ENCODE measurements at places on chromosomes 11 and 22.
A peak's percentile ranks its signal among the peaks of the same experiment; 100 is the strongest.

DNA sequence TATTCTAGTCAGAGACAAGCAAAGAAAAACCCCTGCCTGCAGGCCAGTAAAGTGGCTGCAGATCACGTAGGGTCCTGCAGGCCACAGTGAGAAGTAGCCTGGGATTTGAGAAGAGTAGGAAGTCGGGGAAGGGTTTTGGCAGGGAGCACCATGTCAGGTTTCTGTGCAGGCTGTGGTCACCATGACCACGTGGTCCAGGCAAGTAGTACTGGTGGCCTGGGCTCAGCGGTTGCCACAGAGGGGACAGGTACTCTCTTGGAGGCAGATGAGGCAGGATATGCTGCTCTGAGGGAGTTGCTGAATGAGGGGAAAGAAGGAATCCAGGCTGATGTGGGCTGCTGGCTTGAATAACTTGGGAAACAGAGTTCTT, 46.5 kb downstream of the PISD start:
- DNase-seq = peak; percentile 41

- DNase-seq = no peak
These were observed 173.3 kb downstream of the CADM1 start for GRCh38 chr11:115330684-115331482.

- no peak for DNase-seq
These were observed 12.6 kb downstream of the MMP10 start for GRCh38 chr11:102767800-102768199.

DNA sequence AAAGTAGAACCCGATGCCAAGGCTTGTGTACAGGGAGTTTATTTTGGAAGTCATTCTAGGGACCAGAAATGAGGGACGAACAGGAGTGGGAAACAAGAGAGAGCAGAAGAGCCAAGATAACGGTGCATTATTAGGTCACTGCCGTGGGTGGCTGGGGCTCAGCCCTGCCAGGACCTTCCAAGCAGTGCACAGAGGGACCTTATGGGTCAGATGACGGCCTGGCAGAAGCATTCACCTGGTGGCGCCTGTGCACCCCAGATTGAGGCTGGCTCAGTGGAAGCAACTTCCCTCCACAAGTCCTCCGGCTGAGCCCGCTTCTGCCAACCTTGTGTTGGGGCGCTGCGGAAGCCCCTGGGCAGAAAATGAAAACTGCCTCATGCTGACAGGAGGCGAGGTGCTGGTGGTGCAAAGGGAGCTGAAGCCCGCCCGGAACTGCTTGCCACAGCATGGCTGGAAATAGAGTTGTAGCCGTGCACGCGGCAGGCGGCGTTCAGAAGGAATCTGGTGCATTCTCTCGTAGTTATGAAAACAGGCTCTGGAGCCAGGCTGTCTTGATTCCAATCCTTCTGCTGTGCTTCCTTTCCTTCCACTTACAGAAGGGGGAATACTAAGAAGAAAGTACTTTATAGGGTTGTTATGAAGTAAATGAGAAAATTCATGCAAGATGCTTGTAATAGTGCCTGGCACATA, 22.2 kb upstream of the TP53I11 start:
- no peak for DNase-seq

DNA sequence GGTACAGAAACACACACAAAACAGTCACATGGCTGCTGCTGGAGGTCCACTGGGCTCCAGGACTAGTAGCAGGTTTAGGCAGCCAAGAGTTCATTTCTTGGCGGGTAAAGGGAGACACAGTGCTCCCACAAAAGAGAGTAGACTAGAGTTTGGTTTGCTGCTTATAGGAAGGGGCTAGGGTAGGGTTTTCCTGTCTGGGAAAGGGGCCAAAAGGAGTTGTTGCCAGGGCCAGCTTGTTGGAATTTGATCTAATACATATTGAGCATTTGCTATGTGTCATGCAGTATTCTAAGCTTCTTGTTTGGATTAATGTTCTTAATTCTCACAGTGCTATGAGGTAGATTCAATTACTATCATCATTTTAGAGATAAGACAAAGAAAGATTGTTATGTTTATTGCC, 195.1 kb upstream of the PLET1 start:
- no peak for DNase-seq

DNA sequence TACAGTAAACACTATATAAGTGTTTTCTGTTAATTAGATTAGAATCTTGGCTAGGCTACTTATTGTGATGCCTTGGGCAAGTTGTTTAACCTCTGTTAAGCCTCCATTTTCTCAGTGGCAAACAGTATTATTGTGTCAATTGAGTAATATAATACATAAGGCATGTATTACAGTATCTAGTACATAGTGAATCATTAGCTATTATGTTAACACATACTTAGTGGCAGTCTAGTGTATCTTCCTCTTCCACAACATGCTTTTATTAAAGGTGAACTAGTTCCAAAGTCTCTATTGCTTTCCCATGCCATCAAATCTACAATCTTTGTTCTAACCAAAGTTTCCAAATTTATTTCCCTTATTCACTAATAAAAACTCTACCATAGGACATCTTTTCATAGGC, 200.9 kb downstream of the SOX6 start:
- no peak for DNase-seq

GRCh38 chr11:44854086-44854485, 96.6 kb downstream of the TP53I11 start:
- DNase-seq = no peak

DNA sequence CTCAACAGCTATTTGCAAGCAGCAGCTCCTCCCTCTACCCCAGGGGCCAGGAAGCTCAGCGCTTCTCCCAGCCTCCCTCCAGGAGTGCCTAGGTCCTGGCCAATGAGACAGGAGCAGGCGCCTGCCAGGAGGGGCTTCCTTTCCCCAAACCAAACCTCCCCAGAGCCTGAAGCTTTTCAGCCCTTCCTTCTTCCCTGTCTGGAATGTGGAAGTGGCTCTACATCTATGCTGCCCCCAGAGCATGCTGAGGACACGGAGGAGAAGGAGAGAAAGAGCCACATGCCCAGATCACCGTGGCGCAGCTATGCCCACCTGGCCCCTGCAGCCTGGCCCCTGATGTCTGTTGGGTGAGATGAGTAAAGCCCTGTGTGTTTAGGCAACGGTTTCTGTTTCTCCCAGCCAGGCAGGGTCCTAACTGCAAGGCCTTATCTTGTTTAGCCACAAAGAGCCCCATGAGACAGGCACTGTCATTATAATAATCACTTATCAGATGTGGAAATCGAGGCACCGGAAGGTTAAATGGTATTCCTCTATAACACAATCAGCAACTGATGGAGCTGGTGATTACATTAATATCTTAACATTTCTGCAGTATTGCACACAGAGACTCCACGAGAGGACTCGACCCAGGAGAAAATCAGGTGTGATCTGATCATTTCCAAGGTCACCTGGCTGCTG, 315.8 kb downstream of the CTTN start:
- peak; percentile 94 for DNase-seq

DNA sequence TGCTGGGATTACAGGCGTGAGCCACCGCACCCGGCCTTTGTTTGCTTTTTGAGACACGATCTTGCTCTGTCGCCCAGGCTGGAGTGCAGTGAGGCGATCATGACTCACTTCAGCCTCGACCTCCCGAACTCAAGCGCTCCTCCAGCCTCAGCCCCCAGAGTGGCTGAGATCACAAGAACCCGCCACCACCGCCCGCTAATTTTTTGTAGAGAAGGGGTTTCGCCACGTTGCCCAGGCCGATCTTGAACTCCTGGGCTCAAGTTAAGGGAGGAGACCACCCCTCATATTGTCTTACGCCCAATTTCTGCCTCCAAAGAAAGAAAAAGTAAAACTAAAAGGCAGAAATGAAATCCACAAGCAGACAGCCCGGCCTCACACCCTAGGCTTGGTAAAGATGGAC, 1.5 kb upstream of the POLA2 start:
- no peak for DNase-seq

GRCh38 chr11:75597636-75598035, 35.6 kb downstream of the SERPINH1 start:
- DNase-seq = peak; percentile 86

- DNase-seq = no peak
These were observed 314.6 kb downstream of the LARGE1 start for GRCh38 chr22:33605666-33606065.

- DNase-seq = peak; percentile 100
These were observed at the start of gene UVRAG for GRCh38 chr11:75814677-75815344. Gene UVRAG, plus strand, starts transcription at chr11:75815210. Its CDS starts 198 bp downstream, at chr11:75815408.

DNA sequence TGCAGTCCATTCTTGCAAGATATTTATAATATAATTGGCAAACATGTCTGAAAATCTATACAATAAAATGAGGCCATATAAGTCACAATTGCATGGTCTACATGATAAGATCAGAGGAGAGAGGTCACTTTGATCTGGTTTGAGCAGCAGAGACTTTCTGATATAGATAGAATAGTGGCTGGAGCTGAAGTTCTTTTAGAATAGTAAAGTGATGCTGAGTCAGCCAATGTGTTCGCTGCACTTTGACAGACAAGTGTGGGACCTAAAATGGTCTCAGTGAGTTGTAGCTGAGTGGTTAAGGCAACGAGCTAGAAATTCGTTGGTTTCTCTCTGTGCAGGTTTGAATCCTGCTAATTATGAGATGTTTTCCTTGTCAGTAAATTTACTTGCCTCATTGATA, 257.0 kb upstream of the C11orf87 start:
- DNase-seq = no peak

- DNase-seq = no peak
These were observed 33.9 kb upstream of the LYVE1 start for GRCh38 chr11:10602366-10602765.

DNA sequence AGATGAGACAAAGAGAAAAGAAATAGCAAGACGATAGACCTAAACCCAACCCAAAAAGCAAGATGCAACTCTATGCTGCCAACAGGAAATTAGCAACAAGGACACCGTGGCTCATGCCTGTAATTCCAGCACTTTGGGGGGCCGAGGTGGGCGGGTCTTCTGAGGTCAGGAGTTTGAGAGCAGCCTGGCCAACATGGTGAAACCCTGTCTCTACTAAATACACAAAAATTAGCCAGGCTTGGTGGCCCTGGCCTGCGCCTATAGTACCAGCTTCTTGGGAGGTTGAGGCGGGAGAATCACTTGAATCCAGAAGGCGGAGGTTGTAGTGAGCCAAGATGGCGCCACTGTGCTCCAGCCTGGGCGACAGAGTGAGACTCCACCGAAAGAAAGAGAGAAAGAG, 24.3 kb upstream of the IL10RA start:
- DNase-seq = peak; percentile 72

- peak; percentile 90 for DNase-seq
These were observed 536.6 kb downstream of the SOX6 start for GRCh38 chr11:15819679-15820286.

GRCh38 chr11:64998690-64999431, 2.1 kb upstream of the BATF2 start:
- DNase-seq = no peak

DNA sequence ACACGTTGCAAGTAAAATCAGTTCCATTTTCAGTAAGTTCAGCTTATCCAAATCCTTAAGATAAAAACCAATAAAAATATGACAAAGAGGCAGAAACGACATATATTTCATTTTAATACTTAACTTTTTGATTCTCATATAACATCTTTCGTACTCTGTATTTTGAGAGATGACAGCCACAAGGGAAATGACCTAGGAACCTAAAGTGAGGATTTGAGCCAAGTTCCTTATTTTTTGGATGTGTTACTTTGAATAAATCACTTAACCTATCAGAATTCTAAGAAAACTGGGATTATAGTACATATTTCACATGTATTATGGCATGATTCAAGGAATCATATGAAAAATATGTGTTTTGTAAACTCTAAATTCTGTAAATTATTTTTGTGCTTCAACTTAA, 143.6 kb upstream of the TRPC6 start:
- no peak for DNase-seq

GRCh38 chr22:50260801-50261614, 475 bp downstream of the MAPK12 start:
- DNase-seq = peak; percentile 78

DNA sequence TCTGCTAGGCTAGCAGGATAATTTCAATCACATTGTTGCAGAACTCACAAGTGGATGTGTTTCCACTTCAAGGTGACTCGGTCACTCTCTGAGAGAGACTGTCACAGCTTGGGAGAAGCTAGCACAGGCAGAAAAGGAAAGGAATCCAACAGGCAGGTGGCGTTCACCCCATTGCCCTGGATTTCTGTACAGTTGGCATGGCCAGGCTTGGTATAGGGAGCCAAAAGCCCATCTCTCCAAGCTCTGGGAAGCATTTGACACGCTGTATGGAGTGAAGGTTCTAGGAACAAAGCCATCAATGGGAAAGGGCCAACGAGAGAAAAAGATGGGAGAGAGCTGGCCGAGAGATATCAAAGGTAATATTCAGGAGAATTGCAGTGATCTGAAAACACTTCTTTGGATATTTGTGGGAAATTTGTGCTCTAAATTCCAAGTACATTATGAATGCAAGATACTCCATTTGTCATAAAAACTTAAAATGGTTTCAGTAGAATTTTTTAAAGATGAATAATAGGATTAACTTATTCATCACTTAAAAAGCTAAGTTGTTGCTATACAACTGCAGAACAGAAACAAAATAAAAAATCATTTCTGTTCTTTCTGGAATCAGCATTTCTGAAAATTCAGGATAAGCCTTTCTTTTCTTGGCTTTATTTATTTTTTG, 223.5 kb upstream of the NTM start:
- DNase-seq = no peak

DNA sequence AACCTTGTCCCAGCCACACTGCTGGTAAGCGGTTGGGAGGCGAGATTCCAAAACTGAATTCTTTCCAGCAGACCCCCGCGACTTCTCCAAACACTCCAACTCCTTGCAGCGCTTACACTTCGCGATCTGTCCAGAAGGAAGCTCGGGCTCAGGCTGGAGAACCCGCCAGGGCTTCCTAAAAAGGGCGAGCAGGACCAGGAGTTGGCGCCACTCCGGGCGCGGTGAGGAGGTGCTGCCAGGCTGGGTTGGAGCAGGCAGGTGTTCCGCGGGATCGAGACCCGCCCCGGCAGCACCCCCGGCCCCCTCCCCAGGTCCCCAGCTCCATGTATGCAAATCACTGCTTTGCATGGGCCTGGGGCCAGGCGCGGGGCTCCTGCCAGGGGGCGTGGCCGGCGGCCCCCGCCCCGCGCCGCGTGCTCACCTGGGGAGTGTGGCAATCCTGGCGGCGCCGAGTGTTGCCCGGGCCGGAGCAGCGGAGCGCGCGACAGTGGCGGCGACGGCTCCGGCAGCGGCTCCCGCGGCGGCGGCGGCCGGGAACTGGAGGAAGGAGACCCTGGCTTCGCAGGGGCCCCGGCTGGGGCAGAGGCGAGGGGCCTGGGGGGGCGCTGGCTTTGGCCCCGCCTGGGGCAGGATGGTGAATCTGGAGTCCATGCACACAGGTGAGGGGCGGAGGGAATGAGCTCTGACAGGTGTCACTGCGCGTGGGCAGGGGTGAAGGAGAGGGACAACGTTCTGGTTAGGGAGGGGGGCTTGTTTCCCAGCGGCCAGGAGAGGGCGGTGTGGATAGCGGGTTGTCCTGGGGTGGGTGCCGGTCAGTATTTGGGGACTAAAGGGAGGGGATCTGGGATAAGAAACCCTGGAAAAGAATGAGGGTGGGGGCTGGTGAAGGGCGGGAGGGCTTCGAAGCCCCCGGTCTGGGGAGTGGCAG, at the start of gene POU2F3:
Gene POU2F3, plus strand, starts transcription at position 428 of the 928 bp plus-strand sequence. Its CDS starts 204 bp downstream, at position 632.
- DNase-seq = peak; percentile 84

DNA sequence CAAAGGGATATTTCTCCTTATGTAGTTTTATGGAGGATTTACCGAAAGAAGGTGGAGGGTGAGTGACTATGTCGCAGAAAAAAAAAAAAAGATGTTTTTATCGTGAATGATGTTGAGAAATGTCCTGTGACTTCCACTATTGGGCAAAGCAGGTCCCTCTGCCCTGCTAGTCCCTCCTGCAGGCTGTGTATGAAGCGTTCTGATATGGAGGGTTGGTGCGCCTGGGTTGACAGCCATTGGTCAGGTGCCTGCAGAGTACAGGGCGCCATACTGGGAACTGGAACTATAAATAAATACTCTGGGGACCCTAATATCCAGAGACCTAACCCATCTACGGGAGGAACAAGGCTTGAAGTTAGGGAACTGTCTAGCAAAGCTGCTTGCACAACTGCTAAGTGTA, 1.5 kb downstream of the IL17RA start:
- DNase-seq = peak; percentile 41
